ENCODE measurements at places on chromosomes 12 and 14.

GRCh38 chr12:52845946-52846345 lies 2.8 kb downstream of the KRT78 start:
- no peak for DNase-seq

DNA sequence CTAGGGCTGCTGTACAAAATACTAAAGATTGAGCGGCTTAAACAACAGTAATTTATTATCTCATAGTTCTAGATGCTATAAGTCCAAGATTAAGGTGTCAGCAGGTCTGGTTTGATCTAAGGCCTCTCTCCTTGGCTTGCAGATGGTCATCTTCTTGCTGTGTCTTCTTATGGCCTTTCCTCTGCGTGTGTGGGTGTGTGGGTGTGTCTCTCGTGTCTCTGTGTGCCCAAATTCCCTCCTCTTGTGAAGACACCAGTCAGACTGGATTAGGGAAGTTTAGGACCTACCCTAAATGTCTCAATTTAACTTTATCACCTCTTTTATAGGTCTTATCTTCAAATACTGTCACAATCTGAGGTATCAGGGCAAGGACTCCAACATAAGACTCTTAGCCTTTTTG lies 28.3 kb downstream of the DDHD1 start:
- DNase-seq = no peak

GRCh38 chr14:54356172-54356571 lies 40.6 kb upstream of the CDKN3 start:
- DNase-seq = no peak

DNA sequence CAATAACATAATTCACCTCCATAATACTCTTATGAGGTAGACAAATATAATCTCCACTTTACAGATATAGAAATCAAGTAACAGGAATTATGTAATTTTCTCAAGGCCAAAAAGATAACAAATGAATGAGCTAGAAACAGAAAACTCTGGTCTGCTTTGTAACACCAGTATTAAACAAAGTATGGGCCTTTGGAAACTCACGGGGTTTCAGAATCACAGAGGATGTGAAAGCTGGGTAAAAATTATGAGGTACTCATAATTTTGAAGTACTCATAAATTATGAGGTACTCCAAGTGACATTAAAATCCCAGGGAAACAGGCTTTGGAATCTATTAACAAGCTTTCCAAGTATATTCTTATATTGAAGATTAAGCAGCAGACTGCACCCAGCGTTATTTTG lies 140.2 kb downstream of the MED13L start:
- DNase-seq = no peak

DNA sequence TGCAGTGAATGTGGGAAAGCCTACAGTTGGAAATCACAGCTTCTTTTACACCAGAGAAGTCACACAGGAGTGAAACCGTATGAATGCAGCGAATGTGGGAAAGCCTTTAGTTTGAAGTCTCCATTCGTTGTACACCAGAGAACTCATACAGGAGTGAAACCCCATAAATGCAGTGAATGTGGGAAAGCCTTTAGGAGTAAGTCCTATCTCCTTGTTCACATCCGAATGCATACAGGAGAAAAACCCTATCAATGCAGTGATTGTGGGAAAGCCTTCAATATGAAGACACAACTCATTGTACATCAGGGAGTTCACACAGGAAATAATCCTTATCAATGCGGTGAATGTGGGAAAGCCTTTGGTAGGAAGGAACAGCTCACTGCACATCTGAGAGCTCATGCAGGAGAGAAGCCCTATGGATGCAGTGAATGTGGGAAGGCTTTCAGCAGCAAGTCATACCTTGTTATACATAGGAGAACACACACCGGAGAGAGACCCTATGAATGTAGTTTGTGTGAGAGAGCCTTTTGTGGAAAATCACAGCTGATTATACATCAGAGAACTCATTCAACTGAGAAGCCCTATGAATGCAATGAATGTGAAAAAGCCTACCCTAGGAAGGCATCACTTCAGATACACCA lies 24.6 kb downstream of the ZNF26 start:
- no peak for DNase-seq

DNA sequence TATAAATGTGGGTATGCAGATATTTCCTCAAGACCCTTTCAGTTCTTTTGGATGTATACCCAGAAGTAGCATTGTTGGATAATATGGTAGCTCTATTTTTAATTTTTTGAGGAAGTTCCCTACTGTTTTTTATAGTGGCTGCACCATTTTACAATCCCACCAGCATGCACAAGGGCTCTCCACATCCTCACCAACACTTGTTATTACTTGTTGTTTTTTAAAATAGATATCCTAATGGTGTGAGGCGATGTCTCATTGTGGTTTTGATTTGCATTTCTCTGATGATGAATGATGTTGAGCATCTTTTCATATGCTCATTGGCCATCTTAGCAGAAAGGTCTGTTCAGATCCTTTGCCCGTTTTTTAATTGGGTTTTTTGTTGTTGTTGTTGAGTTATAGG lies 47.1 kb downstream of the DIP2B start:
- DNase-seq = no peak

GRCh38 chr14:82861313-82861712 lies 1327.7 kb upstream of the SEL1L start:
- no peak for DNase-seq

DNA sequence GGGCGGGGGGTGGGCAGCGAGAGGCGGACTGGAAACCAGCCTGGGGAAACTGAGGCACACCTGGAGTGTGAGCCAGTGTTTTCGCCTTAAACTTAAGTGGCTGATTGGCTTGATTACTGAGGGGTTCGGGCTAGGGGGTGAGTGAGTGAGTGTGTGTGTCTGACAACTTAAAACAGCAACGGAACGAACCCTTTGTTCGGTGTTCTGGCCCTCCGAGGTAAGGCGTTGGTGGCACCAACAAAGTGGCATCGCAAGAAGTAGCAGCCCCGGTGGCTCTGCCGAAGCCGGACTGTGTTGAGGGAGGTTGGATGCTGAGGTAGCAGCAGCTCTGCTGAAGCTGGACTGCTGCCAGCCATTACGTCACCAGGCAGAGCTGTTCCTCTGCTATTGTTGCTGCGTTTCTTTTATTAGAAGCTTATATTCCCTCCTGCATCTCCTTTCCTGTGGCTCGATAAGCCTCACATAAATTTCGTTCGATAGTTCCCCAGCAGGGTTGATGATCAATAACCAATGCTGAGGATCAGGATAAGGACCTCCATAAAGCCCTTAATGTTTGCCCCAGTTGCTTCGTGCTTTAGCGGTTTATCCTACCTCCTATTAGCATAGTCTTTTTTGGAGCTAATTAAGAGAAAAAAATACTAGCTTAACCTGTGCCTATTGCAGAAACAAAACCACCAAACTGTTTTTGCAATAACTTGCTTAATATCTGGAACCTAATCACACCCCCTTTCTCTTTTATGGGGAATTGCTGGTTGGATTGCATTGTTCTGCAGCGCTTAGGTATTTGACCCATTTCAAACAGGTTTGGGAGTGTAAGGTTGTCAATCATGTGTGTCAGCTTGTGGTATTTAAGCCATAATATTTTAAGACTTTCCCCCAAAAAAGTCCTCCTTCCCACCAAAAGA lies 1.3 kb downstream of the GPR137C start:
- peak; percentile 90 for DNase-seq

GRCh38 chr12:23662966-23663365 lies 286.5 kb downstream of the SOX5 start:
- no peak for DNase-seq

DNA sequence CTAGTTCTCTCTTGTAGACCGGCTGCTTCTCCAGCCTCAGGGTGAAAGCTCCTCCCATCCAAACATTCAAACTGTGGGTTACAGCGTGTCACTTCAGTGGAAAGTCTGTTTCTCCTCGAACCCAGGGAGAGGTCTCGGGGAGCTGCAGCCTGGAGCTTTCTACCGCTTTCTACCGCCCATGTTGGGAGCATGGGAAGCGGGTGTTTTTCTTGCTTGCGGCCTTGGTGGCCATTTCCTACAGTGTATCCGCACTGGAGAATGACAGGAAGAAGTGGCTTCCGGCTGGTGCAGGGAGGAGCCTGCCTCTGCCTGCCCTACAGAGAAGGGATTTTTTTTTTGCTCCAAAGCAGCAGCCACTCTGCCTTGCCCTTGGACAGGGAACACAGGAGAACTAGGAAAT lies 21.2 kb downstream of the ZFP36L1 start:
- no peak for DNase-seq

DNA sequence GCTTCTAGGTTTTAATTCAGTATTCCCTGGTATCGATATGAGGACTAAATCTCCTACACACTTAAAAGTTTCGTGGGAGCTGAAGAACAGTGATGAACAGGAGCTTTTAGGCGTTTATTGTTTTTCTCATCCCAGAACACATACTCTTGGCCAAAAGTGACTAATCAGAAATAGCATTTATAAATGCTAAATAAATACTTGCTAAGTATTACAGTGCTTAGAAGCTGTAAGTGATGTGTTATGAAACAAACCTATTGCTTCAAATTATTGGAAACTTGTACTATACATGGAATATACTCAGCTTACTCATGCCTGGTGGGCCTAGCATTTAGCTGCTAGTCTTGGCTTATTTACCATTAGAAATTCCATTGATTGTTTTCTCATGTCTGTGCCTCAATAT lies 24.9 kb downstream of the FRS2 start:
- no peak for DNase-seq

DNA sequence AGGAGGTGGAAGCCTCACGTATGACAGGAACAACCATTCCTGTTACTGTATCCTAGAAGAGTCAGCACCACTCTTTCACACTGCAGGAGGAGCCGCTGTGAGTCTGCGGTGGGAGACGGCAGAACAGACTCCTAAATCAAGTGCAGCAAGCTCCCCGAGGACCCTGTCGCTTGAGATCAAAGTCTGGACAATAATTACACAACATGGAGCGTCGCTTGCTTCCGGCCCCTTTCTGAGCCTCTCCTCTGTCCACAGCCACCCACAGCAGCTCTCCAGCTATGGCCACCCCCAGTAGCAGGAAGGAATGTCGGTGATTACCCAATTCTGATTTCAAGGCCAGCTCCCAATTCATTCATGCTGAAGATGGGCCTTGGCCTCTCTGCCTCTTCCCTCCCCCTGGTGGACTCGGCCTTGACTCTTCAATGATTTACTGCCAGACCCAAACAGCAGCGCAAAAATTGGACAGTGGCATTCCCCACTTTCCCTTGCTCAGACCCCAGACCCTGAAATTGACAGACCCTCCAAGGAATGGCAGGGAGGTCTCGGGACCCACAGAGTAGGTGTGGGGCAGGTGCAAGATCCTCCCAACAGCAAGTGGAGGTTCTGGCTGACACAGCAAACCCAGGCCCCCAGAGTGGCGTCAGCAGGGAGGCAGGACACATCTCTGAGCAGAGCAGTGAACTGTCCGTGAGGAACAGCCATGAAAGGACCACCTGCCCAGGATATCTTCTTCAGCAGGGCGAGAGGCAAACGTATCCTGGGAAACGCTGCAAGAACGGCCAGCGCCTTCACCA lies 272.7 kb upstream of the DIO3 start:
- DNase-seq = no peak

DNA sequence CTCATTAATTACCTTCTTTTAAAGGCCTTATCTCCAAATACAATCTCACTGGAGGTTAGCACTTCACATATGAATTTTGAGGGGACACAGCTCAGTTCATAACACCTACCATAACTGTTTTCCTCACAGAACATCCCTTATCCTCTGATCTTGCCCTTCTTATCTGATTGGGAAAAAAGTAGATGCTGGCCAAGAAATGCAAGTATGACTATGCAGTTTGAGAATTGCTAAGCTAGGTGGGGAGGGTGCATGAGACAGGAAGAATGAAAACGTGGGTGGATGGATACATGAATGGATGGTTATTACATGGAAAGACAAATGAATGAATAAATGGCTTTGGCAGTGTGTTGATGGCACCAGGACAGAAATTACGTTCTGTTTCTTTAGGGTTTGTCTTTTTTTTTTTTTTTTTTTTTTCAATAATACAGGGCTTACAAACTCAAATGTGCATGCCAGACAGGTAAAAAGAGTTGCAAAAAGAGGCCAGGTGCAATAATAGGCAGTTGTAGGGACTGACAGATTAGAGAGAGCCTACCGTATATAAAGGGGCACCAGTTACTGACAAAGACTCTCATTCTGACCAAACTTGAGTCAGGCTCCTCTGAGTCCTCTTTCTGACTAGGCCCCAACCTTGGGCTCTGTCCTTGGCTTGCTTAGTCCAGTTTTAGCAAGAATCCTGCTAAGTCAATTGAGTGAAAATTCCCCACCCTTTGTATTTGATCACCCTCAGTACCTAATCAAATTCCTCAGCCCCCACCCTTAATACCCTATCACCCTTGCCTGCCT lies 304.9 kb downstream of the ZFP36L1 start:
- DNase-seq = no peak

DNA sequence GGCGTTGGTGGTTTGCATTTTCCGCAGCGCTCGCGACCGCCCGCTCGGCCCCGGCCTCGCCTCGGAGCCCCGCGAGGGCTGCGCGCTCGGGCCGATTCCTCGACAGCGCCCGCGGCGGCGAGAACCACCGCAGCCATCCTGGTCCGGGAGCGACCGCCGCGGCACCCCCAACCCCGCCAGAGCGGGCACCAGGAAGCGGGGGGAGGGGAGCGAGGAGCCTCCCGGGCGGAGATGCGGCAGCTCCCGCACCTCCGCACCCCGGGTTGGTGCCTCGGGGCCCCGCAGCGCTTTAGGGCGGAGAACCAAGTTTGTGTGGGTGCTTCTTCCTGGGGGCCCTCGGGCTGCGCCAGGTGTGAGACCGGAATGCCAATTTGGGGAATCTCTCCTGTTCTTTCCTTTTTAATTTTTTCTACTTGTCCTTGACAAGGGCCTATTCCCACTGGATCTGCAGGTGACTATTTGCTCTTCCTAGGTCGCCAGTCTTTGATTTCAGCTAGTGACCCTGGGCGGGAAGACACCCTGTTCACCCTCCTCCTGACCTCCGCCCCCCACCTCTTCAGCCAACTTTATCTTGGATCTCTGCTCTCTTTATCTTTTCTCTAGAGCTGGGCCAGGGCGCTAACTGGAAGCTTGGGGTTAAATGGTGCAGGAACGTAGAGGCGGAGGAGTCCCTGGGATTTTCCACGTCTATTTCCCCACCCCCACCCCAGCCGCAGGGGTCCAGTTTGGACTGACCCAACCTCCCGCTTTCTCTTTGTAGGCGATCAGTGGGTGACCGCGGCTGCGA lies at the start of gene SOCS2:
TSS of gene SOCS2 (plus strand) at position 751 of the 787 bp plus-strand sequence. CDS start 223 bp downstream, outside the sequence.
- no peak for DNase-seq

- peak; percentile 24 for DNase-seq
Observed at GRCh38 chr14:51612449-51612848, 39.3 kb upstream of the FRMD6 start.

DNA sequence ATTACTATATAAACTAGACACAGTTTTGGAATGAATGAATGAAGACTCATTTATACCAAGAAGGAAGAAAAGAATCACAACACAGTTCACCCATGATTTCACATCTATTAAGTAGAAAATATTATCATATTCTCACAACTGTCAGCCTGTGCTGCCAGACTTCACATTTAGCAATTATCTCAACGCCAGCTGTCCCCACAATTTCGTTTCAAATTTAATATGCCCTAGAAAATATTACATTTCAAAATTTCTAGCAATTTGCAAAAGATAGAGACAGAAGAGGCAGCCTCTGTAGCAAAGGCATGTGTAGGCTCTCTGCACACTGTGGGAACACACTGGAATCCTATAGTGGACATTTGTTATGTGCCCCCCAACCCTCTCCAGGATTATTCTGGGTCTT lies 83.6 kb downstream of the ANKS1B start:
- DNase-seq = no peak

Data from RKO (cell line).